CD4-positive, alpha-beta memory T cell (primary cell): ENCODE measurements at places on chromosomes 2 and 18. TPM values are rescaled to one million over a fixed set of nuclear protein-coding genes. Genes with fewer than 3 reads are reported as not detected.

GRCh38 chr2:18373664-18374063 lies 186.8 kb downstream of the RDH14 start:
- no peak for DNase-seq

DNA sequence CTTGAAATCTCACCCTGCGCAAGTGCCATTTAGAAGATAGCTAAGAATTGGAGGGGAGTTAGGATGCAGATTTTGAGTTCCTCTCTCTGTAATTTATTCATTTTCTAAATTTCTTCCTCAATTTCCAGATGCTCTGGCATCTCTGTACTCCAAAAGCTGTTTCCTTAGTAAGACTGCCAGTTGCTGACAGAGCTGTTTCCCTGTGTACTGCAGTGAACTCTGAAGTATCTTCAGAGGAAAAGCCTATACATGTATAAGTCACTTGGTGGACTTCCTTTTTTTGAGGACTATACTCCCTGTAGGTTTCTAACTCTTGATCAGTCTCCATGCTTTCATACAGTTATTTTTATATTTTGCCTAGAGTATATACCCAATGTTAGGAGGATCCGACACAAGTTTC lies 1.5 kb upstream of the RESP18 start:
- no peak for DNase-seq

DNA sequence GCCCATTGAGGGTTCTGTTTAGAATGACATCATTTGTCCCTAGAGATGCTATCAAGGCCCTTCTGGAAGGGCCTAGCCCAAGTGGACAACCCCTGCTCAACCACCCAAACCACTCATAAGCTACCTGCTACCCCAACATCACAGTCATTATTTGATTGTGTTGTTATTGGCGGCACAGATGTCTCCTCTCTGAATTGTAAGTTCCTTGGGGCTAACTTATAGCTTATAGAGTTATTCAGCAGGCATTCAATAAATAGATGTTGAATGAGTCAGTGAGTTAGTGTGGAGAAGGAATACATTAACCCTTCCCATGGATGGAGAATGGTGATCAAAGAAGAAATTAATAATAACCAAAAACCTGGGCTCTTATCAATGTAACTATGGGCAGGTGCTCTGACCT lies 80.0 kb downstream of the ACAA2 start:
- no peak for DNase-seq

GRCh38 chr2:171406044-171406443 lies 27.7 kb downstream of the METTL8 start:
- DNase-seq: no peak

GRCh38 chr2:211407076-211407475 lies 850.7 kb downstream of the CPS1 start:
- DNase-seq: no peak

- DNase-seq: no peak
Observed at GRCh38 chr2:135219226-135219625, 167.1 kb downstream of the RAB3GAP1 start.

DNA sequence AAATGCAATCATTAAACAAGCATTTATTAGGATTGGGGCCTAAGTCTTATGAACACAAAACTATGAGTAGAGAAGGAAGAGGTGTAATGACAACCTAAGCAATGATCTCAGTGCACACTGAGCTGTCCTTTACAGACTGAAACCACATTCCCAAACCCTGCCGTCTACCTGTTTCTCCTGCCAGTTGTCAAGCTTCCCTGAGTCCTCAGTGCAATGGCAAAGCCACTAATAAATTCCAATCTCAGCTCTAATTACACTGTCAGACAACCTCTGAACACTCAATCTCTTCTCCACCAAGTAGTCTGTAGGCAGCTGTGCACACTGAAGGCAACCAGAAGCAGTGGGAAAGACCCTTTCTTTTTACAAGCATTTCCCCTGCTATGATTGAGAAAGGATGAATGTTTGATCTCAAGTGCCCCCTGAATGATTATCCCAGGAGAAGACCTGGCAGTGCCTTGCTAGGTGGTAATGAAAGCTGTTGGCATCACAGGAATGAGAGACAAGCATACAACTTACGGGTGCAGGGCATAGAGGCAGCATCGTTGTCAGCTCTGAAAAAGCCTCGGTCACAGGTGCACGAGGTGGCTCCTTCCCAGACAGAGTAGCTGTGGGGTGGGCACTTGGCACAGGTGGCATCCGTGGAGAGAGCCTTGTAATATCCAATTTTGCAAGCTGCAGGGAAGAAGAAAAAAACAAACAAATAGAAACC lies 71.4 kb downstream of the EPHA4 start:
- no peak for DNase-seq

DNA sequence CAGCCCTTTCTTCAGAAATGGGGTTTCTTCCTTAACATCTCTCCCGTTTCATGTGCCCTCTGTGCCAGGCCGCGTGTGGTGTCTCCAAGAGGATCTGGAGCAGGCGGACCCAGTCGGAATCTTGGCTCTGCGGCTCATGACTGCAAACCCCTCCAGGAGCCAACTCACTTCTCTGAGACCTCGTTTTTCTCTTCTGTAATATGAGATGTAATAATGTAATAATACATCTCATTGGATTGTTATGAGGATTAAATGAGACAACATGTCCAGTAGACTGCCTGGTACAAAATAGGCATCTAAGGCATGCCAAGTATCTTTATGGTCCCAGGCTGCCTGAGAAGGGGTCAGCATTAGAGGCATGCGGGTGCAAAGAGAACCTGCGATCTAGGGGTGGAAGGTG lies 221.3 kb upstream of the REV1 start:
- DNase-seq: no peak

- no peak for DNase-seq
Observed at GRCh38 chr2:3870222-3870621, 166.8 kb downstream of the DCDC2C start.

KIDINS220 gene
- 15.0 TPM for polyA plus RNA-seq

MAB21L4 gene
- polyA plus RNA-seq: not detected

CD8B gene
- 0.45 TPM for polyA plus RNA-seq
